Posterior vena cava (tissue), 2 donors: ENCODE measurements at places on chromosomes 5 and 9. TPM values are rescaled to one million over a fixed set of nuclear protein-coding genes. Genes with fewer than 3 reads are reported as not detected.

The PCDHA11 gene
- 0.14 TPM for total RNA-seq

DNA sequence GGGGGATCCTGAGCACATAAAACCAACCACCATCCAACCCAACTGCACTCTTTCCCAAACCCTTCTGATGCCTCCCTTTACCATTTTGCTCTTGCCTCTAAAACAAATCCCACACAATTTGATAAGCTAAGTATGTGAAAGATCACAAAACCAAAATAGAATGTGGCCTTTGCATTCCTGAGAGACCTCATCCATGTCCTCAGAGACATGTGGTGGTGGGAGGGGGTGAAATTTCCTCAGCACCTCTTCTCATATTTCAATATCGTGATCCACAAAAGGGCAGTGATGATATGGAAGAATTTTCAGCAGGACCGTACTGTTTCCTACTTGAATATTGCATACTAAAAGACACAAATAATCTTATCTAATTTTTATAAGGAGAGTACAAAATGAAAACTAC, 423.3 kb downstream of the TLE1 start:
- DNase-seq = no peak

DNA sequence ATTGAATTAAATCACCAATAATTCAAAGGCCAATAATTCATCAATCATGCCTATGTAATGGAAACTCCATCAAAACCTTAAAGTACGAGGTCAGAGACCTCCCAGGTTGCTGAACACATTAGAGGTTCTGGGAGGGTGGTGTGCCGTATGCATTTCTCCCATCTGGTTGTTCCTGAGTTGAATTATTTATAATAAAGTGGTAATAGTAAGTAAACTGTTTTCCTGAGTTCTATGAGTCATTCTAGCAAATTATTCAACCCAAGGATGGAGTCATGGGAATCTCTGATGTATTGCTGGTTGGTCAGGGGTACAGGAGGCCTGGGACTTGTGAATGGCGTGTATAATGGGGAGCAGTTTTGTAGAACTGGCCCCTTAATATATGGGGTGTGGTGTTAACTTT, 191.7 kb downstream of the CARTPT start:
- no peak for DNase-seq

GRCh38 chr5:176702671-176703641, 55.7 kb downstream of the TSPAN17 start:
- no peak for DNase-seq

The TMEM161B gene
- total RNA-seq = 15.2 TPM
